ENCODE measurements at places on chromosomes 1 and 21.

DNA sequence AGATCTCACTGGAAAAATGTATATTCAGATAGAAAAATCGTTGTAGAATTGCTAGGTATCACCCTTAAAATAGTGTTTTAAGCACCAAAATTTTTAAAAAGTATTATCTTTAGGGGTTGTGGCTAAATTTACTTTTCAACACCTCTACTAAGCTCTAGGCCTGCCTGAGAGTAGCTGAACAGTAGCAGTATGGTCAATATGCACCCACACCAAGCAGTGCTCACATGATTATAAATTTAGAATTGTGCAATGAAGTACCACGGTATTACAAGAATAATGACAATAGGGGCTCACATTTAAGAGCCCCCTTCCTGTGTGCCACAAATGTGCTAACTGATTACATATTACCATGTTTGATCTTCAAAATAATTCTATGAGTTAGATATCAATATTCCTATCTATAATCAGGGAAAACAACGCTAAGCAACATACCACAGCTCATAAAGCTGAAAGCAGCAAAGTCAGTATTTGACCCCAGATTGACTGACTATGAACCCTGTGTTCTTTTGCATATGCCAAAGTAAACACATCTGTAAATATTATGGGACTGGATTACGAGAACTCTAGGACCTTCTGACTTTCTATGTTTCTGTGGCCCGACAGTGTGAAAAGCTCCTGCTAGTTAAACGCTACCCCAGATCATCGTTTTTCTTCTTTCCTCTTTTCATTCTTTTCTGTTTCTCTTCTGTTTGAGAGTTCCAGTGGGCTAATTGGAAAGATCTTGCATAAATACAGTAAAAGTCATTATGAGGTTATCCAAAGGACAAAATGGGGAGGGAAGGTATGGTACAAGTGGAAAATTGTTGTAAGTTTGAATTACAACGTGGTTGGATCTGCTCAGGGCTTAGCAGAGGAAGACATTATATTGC, 201.1 kb upstream of the C1orf87 start:
- DNase-seq, result no peak

- DNase-seq, result no peak
Measured at GRCh38 chr21:32366191-32366590, 26.6 kb downstream of the URB1 start.

DNA sequence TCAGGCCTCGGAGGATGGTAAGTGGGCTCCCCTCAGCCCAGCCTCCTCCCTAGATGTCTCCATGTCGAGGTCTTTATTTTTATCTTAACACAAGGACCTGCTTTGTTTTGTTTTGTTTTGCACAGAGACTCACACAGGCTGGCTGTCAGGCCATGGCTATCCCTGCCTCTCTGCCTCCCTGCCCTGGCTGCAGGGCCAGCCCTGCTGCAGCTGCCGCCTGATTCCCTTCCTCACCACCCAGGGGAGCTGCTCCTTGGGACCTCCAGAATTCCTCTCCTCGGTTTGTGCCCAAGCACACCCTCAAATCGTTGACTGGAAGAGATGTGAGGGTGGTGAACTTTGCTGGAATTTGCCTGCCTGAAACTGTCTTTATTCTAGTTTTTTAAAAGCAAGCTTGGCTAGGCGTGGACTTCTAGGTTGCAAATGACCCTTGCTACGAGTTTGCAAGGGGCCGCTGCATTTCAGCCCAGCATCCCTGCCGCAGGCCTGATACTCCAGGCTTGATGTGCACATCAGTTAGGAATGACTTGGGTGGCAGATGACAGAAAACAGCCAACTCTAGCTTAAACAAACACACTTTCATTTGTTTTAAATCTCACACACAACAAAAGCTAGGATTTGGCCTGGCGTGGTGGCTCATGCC, 37.1 kb downstream of the WNT9A start:
- DNase-seq, result no peak

GRCh38 chr1:41657679-41658295, 173.3 kb upstream of the EDN2 start:
- DNase-seq, result no peak

GRCh38 chr1:121516234-121516967, 331.6 kb downstream of the SRGAP2C start:
- no peak for DNase-seq

GRCh38 chr1:244356376-244356775, 95.3 kb downstream of the ADSS2 start:
- no peak for DNase-seq

- DNase-seq, result no peak
Measured at GRCh38 chr1:7594714-7595295, 176.3 kb upstream of the VAMP3 start.

GRCh38 chr1:29793101-29793546, 556.8 kb downstream of the PTPRU start:
- DNase-seq, result no peak

- DNase-seq, result no peak
Measured at GRCh38 chr21:33643658-33644311, 1.5 kb downstream of the ITSN1 start.

DNA sequence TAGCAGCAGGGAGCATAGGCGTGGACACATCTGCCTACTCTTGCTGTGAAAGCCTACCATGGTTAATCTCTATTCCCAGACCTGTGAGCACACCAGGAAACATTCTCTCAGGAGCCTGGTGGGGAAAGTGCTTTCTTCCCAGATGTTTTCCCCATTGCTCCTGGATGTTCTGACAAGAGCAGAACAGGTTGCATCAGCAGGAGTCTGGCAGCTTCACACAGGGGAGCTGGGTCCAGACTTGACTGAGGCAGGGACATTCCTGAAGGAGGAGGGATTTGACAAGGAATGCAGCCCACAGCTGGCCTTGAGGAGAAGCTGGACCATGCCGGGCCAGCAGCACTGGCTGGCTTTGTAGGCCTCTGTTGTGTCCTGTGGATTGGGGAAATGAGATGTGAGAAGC, 21.0 kb upstream of the ARTN start:
- DNase-seq, result no peak

- DNase-seq, result no peak
Measured at GRCh38 chr1:16017461-16018303, at the start of gene HSPB7. Gene HSPB7 (minus strand): TSS chr1:16018043. CDS start chr1:16017963, 80 bp downstream.

- no peak for DNase-seq
Measured at GRCh38 chr1:93751377-93752250, 70.0 kb upstream of the BCAR3 start.

DNA sequence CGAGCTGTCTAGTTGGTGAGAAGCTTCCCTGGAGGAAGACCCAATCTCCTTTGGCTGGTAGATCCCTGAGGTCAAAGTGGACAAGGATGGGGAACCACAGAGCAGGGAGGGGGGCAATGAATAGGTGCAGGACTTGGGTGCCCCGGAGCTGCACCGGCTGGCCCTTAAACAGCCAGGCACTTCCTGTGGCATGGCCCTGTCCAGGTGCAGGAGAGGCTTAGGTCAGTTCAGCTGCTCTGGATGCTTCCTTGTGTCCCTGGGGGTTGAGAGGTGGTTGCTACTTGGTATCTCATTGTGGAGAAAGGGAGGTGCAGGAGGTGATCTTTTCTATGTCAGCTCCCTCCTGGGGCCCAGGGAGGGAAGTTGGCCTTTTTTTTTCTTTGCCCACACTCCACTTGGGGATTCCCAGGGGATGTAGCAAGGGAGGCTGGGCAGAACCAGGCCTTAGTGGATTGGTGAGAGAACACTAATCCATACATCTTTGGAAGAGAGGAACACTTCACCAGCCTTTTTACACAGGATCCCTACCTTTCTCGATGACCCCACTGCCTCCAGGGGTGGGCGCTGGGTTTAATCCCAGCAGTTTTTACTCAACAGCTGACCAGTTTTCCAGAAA, 1.2 kb upstream of the ST3GAL3 start:
- DNase-seq, result no peak

DNA sequence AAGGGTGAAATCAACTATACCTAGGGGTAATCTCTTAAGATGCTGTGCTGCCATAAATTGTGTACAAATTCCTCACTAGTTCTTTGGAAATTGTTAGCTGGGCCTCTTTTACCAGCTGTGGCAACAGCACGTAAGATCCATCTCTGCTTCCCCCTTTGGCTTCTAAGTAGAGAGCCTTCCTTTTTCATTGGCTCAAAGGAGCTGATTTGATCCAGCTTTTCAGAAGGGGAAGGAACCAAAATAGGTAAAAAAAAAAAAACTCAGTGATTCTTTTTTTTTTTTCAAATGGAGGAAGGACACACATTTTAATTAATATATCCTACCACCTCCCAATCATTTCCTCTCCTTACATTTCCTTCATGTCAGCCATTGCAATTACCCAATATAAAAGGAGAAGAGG, 4.0 kb upstream of the RCAN1 start:
- no peak for DNase-seq

DNA sequence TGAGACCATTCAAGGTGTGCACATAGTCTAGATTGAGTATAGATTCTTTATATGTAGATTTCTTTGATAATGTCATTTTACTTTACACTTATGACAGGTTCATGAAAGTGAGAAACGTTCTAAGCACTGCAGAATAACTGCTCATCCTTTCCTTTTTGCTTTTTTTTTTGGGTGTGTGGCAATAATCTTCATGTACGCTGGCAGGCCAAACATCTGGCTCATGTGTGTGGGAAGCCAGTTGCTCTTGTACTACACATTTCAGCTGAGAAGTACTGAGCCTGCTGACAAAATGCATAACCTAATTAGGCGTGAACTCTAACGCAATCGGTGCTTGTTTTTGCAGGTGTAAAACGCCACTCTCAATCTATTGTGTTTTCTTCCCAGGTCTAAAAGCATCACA, 350.8 kb upstream of the KAZN start:
- no peak for DNase-seq

DNA sequence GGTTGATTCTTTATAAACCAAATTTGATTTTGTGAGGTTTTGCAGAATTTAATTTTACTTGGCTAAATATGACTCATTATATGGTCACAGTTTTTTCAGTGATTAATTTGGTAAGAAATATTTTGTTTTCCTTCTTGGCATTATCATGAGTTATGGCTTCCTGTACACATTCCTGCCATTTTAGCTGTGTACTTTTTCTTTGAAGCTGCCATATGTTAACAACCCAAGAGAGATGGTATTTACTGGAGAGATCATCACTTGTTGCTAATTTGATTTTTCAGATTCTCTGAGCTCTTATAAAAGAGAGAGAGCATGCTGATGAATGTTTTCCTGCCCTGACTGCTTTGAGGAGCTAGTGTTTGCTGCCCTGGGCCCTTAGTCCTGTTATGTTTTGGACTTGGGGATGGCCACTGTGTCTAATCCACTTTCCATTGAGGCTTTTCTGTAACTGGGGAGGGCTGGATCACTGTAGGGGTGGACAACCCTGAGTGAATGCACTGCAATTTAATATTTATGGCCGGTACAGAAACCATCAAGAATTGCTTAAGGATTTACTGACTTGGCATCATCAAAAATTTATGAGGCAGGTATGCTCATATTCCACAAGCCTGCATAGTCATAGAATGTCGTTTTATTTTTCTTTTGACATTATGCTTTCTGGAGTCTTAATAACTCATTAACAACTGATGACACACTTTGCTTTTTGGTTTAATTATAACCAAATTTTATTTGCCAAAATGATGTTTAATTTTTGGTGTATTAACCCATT, 200.9 kb downstream of the DISC1 start:
- DNase-seq, result no peak

DNA sequence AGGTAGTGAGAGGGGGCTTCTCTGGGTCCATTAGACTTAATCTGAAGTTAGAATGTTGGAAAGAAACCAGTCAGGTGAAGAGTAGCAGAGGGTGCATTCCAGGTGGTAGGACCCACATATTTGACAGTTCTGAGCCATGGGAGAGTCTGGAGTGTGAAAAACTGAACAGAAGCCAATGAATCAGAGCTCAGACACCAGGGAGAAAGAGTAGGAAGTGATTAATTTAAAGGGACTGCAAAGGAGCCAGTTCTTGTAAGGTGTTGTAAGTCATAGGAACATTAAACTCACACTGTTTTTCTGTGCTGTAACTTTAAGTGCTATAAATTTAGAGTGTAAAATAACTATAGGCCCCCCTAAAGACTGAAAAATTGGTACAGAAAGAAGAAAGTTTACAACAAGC, 5.9 kb upstream of the DHX9 start:
- DNase-seq, result no peak

GRCh38 chr1:223462866-223463404, 69.7 kb downstream of the CCDC185 start:
- no peak for DNase-seq

GRCh38 chr1:206575165-206575893, 36.9 kb downstream of the EIF2D start:
- DNase-seq, result no peak

- no peak for DNase-seq
Measured at GRCh38 chr1:13604176-13604575, 20.5 kb downstream of the PDPN start.

DNA sequence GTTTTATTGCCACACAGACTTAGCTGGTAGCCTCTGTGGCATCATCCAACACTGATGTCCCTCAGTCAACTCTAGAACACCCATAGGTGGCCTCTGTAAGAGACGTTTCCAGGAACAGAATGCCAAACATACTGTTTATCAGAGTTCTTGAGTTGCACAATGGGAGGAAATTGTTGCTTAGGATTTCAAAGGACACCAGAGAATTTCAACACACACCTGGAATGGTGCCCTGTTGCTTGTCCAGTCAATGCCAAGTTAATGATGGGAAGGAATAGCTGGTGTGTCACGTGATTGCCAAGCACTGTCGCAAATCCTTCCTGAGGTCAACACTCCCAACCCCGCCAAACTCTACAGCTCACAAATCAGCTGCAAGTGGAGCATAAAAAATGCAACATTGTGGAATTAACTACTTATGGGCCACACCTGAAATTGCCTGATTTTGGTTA, 28.6 kb upstream of the DUSP23 start:
- no peak for DNase-seq

- DNase-seq, result no peak
Measured at GRCh38 chr1:178271471-178271870, 177.6 kb downstream of the RASAL2 start.

GRCh38 chr1:9078015-9078751, 8.7 kb upstream of the SLC2A5 start:
- no peak for DNase-seq

DNA sequence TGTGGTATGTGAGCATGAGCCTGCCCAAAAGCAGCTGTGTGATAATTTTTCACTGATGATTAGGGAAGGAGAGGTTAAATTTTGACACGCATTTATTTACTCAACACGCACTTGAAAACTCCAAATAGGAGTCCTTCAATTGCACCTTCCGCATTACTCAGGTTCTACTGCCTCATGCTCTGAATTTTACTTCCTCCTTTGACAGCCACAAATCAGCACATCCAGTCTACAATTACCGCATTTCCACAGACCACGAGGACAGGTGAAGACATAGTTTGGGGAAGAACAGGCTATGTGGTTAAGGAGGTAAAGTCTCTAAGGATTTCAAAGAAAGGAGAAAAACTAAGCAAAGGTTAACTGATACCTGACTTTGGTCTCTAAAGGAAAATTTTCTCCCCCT, 2.6 kb downstream of the CAPN8 start:
- no peak for DNase-seq

- no peak for DNase-seq
Measured at GRCh38 chr1:45328680-45329079, 2.0 kb downstream of the HPDL start.

GRCh38 chr1:93938461-93939145, 29.4 kb upstream of the GCLM start:
- DNase-seq, result no peak

GRCh38 chr1:63272811-63273210, 49.6 kb upstream of the FOXD3 start:
- DNase-seq, result no peak

- no peak for DNase-seq
Measured at GRCh38 chr1:28447679-28448078, 58.2 kb upstream of the RCC1 start.

Measured in stimulated activated CD8-positive, alpha-beta memory T cell treated with anti-CD3 and anti-CD28 coated beads, Interleukin-7, amount 100 ng/mL, for 1 hour (primary cell).